ENCODE measurements at places on chromosomes 4 and X. TPM values are rescaled to one million over a fixed set of nuclear protein-coding genes. Genes with fewer than 3 reads are reported as not detected.

The AREG gene
- polyA plus RNA-seq: 0.15 TPM

The TLL1 gene
- polyA plus RNA-seq: 3.1 TPM

The PCGF3 gene
- 56.9 TPM for polyA plus RNA-seq

The COPS4 gene
- 54.1 TPM for polyA plus RNA-seq

The SCML2 gene
- 8.7 TPM for polyA plus RNA-seq

The FGA gene
- 9.4 TPM for polyA plus RNA-seq

The NPY5R gene
- polyA plus RNA-seq: 0.35 TPM

The PRPS2 gene
- 7.5 TPM for polyA plus RNA-seq

The PCDH19 gene
- polyA plus RNA-seq: 4.1 TPM

The HELQ gene
- polyA plus RNA-seq: 16.3 TPM

The VCX3B gene
- polyA plus RNA-seq: not detected

The EREG gene
- polyA plus RNA-seq: 0.08 TPM

The PROM1 gene
- 43.5 TPM for polyA plus RNA-seq

The TENM3 gene
- polyA plus RNA-seq: 16.5 TPM

The CT83 gene
- polyA plus RNA-seq: not detected

DNA sequence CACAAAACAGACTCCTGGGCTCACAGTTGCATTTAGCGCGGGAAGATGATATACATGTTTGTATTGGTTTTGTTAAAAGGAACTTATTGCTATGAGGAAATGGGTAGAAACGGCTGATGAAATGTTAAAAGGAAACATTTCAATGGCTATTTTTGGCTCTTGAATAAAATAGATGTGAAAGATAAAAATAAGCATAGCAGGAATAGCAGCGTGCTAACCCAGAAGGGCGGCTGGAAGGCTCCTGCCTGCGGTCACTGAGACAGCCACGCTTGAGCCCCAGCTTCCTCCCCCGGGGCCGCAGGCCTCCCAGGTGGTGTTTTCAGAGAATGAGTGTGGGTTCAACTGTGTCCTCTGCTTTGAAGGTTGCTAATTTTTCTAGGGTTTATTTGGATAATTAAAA is 35.0 kb upstream of the CLCN4 start:
- DNase-seq: peak; percentile 32

DNA sequence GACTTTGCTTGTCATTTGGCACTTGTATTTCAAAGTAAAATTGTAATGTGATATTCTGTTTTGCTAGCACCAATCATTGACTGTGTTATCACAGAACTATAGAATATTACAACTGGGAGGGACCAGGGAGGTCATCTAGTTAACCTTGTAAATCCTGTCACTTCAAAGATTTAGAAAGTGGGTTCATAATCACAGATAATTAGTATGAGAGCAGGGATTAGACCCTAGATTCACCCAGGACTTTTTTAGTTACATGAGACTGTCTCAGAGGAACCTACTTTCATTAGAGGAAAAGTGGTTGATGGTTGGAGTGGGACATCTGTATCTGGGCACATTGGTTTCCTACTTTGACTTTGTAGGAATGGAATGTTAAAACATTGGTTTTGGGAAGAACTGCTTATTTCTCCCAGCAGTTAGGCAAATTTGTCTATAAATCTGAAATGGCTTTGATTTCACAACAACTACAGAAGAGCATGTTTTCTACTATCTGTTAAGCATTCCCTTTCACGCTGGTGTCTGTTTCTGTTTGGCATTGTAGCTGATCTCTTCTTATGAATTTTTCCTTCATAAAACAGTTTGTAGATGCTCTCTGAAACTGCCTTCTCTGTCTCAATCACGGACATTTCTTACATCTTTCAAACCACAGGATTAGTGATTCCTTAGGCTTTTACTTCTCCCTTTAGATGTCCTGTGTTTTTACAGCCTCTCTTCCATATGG is 144.1 kb downstream of the DIPK2B start:
- DNase-seq: no peak

- no peak for DNase-seq
Observed at GRCh38 chr4:185859111-185859510, 47.1 kb upstream of the SORBS2 start.

- DNase-seq: no peak
Observed at GRCh38 chr4:74044677-74045076, 6.2 kb upstream of the CXCL3 start.

DNA sequence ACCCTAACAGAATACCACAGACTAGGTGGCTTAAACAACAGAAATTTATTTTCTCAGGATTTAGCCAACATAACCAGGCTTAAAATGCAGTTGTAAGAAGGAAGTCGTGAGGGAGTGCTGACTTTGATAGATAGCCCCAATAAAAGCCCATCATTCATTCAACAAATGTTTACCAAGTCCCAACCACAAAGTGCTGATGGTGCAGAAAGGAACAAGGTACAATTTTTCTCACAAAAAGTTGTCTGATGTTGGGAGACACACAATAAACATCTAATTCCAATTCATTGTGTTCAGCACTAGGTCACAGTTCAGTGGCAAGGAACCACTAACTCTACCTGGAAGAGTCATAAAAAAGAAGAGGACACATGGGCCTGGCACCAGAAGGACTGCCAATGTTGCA is 42.2 kb downstream of the AKAP4 start:
- no peak for DNase-seq

- no peak for DNase-seq
Observed at GRCh38 chr4:102843938-102844337, 16.6 kb upstream of the UBE2D3 start.

DNA sequence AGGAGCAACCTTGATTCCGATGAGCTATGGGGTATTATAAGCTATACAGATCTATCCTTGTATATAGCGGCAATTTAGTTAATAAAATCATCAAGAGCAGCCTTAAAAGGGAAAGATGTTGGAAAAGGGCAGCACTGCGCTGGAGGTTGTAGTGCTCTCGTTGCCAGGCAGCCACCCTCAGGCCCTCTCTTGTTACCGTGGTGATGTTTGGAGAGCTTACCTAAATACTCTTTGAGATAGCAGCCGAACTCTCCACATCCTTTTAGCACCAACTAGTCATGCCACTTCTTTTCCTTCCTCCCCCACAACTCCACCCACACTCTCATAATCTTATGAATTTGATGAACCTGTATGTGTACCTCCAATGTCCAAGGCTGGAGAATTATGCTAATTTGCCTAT is 3.8 kb upstream of the RADX start:
- no peak for DNase-seq

DNA sequence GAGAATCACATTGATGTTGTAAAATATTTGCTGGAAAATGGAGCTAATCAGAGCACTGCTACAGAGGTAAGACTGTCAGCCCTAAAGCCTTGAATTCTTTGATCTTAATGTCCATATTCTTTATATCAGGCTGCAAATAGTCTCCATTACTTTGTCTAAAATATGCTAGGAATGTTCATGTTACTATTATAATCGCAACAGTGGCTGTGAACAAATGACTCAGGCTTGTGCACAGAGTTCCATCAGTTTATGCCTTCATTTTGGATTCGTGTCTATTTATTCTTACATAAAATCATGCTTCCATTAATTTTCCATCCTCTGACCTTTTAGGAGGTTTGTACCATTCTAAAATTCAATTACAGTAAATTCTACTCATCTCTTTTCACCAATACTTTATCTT is 182.7 kb downstream of the ANK2 start:
- no peak for DNase-seq

DNA sequence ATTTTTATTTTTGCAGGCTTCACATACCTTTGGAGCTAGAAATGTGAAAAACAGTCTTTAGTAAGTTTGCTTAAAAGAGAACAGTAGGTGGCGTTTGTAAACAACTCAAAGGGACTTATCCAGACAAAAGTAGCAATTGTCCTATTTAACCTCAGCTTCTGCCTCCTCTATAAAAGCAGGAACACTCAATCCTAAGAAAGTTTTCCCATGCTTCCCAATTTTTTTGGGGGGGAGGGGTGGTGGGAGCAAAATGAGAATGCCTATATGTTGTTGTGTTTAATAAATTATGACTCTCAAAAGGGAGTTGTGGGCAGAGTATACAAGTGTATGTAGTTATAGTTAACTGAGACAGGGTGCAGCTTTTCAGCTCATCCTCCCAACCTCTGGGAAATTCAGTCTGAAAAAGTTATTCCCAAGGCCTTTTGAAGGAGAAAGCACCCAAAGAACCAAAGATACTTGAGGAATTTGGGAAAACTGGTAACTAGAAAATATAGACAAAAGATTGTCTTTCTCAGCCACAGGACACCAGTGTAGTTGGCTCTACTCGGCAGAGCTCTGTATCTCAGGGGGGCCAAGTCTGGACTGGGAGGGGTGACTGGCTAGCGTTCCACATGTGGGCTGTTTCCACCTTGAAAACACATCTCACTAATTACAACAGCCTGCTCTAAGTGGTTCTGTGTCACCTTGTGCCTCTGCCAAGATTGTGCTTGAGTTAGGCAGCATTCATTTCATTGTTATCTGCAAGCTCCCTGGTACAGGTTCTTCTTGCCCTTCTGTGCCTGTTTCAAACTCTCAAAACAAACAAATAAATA is 2.8 kb downstream of the SFRP2 start:
- DNase-seq: peak; percentile 82

GRCh38 chr4:169259271-169259670 is 11.5 kb downstream of the SH3RF1 start:
- DNase-seq: no peak

- no peak for DNase-seq
Observed at GRCh38 chr4:71607780-71608677, 175.8 kb downstream of the GC start.

- DNase-seq: no peak
Observed at GRCh38 chr4:141102367-141102766, 30.9 kb downstream of the RNF150 start.

- peak; percentile 45 for DNase-seq
Observed at GRCh38 chr4:182418054-182418734, 175.0 kb downstream of the TENM3 start.

- no peak for DNase-seq
Observed at GRCh38 chr4:145878501-145879435, 59.9 kb downstream of the ZNF827 start.

- DNase-seq: peak; percentile 51
Observed at GRCh38 chrX:68307769-68308168, 125.5 kb downstream of the OPHN1 start.

DNA sequence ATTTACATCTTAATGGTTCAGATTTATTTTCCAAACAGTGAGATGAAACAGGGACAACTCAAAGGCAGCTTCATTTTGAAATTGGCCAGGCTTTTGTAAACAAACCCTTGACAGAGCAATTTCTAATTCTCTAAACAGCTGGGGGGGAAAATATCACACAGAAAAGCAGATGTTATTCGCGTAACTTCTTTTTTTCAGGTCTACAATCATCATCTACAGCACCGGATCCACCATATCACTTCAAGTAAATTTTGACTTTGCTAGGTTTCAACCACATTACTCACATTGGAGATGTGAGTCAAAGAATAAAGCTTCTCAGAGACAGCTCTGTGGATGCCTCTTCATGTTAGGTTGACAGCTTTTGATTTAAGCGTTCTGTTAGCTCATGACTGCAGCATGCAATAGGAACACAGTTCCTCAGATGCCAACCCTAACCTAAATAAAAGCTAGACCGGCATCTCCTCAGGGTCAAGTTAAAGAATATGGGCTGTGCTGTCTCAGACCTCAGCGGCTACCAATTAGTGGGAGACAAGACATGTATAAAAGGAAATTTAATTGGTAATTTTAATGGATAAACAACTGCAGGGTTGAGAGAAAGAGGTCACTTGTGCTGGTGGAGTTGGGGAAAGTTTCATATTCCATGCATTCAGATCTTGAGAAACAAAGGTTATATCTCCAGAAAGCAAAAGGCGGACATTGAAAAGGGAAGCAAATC is 26.8 kb downstream of the AMELX start:
- no peak for DNase-seq

DNA sequence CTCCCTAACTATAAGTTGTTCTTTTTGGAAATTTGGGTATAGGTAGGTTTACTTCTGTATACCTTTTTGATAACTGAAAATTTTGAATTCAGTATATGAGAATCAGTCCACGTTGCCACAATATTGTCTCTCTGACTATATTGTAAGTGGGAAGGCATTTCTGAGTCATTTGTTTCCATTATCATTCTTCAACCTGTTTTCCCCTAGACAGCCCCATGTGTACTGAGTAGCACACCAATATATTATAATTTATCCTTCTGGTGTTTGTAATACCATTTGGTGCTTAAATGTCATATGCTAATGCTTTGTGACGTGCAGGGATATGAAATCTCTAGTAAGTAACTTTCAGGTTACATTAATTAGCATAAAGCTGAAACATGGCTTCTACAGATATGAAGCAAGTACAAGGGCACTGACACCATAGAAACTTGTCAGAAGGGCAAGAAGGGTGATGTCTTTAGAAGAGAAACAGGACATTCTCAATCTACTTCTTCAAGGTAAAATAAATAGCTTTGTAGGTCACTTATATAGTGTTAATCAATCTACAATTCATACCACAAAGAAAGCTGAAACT is 27.7 kb downstream of the PAK3 start:
- no peak for DNase-seq

- peak; percentile 74 for DNase-seq
Observed at GRCh38 chr4:16608123-16608522, 290.3 kb downstream of the LDB2 start.

GRCh38 chrX:19842542-19842941 is 44.9 kb downstream of the SH3KBP1 start:
- DNase-seq: no peak

- DNase-seq: no peak
Observed at GRCh38 chr4:10697086-10697485, 12.5 kb upstream of the CLNK start.

DNA sequence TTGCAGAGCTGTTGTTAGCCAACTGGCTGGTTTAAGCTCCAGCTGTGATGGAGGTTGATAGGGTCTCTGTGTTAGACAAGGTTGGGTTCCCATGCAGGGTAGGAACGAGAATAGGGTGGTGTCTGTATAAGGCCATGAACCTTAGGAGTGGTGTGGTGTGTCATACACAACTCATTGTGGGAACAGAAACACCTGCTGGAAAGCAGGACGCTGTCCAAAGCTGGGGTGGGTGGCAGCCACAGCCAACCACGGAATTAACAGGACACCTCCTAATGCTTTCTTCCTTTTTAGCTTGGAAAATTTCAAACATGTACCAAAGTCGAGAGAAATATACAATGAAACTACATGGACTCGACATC is 94.4 kb downstream of the ARHGAP10 start:
- DNase-seq: no peak

- DNase-seq: no peak
Observed at GRCh38 chr4:184680698-184681097, 31.2 kb downstream of the PRIMPOL start.

DNA sequence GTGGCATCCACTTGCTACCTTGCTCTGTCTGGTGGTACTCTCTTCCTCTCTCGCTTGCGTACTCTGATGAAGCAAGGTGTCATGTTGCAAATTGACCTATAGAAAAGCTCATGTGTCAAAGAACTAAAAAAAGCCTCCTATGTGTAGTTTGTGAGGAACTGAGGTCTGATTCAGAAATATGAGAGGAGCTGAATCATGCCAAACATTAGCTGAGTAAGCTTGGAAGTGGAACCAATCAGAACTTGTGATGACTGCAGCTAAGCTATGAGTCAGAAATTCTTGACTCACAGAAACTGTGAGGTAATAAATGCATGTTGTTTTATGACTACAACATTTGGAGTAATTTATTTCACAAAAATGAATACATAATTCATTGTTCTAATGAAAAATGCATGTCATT is 2138.8 kb downstream of the PCDH7 start:
- peak; percentile 15 for DNase-seq

- no peak for DNase-seq
Observed at GRCh38 chrX:56853436-56853835, 124.4 kb downstream of the NBDY start.
